HEK293T (cell line): ENCODE measurements at places on chromosomes 5 and 9.

DNA sequence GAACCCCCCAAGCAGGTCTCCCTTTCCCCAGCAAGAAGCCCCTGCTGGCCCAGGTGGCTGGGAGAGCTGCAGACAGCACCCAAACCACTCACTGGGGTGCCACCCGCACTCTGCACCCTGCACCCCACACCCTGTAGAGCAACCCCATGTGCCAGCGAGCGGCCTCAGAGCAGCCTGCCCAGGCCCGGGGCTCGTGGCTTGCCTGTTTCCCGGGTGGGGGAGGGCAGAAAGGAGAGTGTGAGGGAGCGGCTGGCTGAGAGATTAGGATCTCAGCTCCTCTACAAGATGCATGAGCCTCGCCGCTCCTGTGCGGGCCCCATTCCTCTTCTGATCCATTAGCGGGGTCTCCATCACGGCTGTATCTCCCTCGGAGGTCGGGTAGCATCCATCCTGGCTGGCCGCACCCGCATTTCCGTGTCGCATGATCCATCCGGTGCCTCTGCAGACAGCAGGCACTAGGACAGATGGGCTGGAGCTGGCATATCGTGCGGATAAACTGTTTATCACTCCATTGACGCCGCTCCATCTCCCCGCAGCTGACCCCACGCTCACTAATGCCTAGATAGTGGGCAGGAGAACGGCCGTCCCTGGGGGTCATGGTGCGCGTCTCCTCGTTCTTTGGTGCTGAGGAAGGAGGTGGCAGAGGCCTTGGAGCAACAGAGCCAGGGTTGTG lies 54.4 kb downstream of the MRPL36 start:
- DNase-seq, result no peak

DNA sequence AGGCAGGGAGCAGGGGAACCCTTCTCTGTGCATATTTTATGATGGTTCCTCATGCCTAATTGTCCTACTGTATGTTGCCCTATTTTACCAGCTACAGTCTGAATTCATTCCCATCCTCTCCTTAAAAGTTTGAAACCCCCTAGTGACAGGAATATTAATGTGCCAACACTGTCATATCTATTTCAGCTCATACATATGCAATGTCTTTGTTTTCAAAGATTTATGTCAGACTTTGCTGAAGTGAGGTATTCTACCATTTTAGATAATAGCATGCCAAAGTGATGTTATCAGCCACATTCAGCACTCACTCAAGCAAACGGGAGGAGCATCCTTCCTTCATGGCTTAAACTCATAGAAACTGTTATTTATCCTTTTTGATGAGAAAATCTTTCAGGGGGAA lies 696.5 kb downstream of the NR2F1-AS1 start:
- DNase-seq, result no peak

GRCh38 chr5:160938532-160938931 lies 86.5 kb upstream of the ATP10B start:
- DNase-seq, result no peak

GRCh38 chr5:150531686-150532085 lies 23.8 kb downstream of the NDST1 start:
- DNase-seq, result no peak

GRCh38 chr9:127450243-127450760 lies 904 bp downstream of the RPL12 start:
- DNase-seq, result no peak

DNA sequence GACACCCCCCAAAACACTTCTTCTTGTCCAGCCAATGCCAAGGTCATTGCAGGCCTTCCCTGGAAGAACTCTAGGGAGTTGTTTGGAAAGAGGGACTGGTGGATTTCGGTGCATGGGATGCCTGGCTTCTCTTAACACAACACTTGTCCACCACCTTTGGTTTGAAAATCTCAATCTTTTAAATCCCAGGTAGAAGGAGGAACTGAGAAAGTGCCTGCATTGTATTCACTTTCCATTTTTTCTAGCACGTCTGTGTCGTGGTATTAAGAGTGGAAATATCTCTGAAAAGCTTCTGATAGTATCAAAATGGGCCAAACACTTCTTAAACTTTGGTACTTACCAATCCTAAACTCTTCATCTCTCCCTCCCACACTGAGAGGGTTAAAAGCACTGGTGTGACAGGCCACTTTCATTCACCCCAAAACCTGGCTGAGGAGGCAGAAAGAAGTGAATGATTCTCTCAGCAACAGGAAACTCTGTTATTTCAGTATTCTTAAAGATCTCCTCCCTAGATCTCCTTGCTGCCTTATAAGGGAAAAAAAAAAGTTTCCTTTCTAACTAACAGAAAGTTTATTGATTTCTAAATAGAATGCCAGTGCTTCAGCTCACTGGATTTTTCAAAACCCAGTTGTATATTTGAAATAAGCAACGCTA lies 3.9 kb upstream of the NFIB start:
- no peak for DNase-seq

DNA sequence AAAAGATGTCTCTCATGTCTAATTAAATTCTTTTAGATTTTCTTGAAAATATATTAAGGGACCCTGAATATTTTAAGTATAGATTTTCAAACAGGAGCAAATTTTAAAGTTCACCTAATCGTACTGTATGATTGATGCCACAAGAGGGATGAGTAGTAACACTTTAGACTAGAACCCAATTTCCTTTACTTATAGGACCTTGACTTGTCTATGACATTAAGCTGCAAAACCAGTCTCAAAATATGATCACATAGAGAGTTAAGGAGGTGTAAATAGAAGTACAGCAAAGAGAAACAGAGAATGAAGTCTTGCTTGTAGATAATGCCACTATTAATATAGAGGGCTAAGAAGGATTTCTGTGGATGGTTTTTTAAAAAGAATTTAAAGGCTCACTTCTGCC lies 312.9 kb upstream of the PRR16 start:
- no peak for DNase-seq

DNA sequence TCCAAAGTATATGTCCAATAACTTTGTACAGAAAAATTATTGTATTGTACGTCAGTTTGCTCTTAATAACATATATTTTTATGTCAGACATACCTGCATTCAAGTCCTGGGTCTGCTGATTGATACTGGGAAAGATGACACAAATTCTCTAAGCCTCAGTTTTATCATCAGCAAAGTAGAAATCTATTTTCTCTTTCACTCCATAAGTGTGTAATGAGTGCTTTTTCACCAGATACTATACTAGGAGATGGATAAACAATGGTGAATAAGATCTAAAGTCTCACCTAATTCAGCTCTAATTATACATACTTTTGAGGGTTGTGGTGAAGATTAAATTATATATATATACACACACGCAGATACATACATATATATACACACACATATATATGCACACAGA lies 12.3 kb downstream of the PPP2R2B start:
- no peak for DNase-seq

GRCh38 chr5:149618581-149619248 lies 37.4 kb downstream of the ARHGEF37 start:
- DNase-seq, result peak; percentile 76

GRCh38 chr9:136012651-136013050 lies 51.5 kb upstream of the UBAC1 start:
- no peak for DNase-seq

DNA sequence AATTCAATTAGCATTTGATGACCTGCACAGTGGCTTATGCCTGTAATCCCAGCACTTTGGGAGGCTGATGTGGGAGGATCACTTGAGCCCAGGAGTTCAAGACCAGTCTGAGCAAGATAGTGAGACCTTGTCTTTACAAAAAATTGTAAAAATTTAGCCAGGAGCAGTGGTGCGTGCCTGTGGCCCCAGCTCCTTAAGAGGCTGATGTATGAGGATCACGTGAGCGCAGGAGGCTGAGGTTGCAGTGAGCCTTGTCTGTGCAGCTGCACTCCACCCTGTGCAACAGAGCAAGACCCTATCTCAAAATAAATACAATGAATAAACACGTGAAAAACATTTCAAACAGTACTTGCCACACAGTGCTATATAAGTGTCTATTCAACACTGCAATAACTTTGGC lies 4.2 kb downstream of the ABCA1 start:
- no peak for DNase-seq

- DNase-seq, result no peak
Observed at GRCh38 chr5:80835128-80835527, 125.0 kb upstream of the RASGRF2 start.

- DNase-seq, result no peak
Observed at GRCh38 chr5:18395126-18396110, 761.2 kb downstream of the TAF11L14 start.

DNA sequence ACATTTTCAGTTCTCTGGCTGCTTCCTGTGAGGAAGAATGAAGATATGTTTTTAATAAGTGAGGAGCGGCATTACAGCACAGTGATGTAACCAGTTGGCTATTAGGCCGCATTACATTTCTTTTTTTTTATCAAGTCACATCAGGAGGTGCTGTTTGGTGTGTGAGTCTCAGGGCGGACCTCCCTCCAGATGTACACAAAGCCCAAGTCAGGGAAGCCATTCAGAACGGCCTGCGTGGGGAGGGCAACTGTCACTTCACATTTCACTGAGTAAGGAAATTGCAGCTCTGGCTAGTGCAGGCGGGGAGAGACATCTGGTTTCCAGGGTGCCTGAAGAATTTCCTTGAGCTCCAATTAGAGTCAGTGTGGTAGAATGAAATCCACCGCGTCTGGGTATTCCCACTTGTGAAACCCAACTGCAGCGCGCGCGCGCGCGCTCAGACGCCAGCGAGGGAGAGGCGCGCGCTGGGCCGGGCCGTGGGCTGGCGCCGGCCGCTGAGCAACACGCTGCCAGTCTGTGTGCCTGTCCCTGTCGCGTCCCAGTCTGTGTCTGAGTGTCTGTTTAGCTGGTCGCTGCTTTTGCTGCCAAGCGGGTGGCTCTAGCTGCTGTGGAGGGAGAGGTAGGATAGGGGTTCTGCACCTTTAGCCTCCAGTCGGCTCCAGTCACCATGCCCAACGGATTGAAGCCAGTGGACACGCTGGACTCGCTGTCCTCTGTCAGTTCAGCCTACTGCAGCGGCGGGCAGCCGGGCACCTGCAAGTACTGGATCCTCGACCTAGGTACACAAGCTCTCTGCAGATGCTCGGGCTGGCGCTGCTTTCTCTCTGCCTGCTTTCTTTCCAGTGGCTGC lies 140.8 kb upstream of the OTULINL start:
- no peak for DNase-seq

- no peak for DNase-seq
Observed at GRCh38 chr9:87026204-87026603, 78.9 kb upstream of the GAS1 start.

DNA sequence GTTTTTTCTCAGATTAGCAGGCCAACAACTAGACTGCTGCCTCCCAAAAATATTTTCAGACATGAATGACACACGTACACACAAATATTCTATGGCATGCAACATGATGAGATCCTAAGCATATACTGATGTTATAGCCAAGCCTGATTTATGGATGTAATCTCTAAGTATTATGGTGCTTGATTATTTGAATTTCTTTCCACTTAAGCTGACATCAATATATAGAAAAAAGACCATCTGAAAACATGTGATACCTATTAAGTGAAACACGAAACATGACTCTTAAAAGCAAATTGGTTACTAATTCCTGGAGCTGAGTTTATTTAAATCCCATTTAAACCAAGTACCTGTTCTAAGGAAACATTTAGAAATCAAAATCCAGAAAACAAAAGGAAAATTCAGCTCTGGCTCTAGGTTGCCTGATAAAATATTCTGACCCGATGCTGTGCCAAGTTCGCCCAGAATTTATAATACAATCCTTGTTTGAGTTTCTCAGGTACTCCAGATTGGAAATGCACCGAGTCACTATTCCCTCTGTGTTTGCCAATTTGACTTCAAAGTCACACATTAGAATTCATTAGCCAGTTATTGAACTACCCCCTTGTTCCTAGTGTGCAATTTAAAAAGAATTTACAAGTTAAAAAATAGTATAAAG lies 548.6 kb downstream of the CSNK1G3 start:
- DNase-seq, result no peak

DNA sequence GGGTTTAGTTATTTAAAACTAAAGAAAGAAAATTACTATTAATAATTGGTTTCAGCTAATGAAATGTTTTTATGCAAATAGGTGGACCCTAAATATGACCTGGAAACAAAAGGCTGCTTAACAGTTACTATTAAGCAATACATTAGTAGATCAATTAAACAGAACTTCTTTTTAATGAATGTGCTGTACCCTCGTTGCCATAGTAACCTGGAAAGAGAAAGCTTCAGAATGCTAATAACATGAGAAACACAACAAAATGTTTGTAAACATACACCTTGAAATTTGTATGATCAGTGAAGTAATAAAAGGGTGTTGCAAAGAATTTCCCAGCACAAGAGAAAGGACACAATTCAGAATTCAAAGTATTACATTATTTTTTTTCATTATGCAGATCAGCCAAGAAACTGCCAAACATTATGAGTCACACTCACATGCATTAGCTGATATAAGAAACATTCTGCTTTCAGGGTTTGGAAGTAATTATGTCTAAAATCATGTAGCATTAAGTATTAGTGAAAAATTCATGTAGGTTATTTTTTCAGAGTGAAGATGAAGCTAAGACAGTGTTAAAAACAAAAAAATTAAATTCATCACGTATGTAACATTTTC lies 348.3 kb downstream of the ISL1 start:
- no peak for DNase-seq

GRCh38 chr5:61532983-61533382 lies 200.9 kb downstream of the ZSWIM6 start:
- no peak for DNase-seq

GRCh38 chr9:78874061-78874460 lies 577.1 kb downstream of the PSAT1 start:
- DNase-seq, result no peak

DNA sequence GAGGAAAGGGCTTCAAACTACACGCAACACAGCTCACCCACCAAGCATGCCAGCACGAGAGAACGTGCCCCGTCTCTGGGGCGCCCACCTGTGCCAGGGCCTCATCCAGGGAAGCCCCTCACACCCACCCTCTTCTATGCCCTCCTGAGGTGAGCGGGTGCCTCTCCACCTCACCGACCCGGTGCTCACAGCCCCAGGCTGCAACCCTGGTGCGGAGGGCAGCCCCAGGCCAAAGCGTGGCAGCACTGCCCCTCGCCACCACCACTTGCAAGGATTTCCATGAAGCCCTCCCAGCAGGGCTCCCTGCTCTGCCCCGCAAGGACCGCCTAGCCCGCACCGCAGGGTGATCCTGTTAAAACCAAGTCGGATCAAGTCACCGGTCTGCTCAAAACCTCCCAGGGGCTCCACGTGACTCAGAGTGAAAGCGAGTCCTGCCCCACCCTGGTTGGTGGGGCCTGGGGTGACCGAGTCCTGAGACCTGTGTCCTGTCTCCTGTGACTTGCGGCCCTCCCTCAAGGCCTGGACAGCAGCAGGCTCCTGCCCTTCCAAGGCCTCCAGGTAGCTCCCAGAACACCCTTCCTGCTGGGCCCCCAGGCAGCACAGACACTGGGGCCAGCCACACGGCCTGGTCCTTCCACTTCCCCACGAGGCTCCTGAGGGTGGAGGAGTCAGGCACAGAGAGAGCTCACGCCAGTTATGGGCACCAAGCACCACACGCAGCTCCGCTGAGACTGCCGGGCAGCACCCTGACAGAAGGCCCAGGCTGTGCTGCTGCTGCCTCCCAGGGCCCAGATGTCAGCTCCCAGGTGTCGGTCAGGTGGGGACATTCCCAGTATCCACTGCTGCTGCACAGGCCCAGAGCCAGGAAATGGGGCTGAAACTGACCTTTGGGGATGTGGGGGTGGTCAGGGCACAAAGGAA lies 12.7 kb downstream of the BRD3 start:
- DNase-seq, result no peak
